Fibroblast of upper back skin (primary cell): ENCODE measurements at places on chromosomes 11 and 22.

- DNase-seq = no peak
Observed at GRCh38 chr11:9038541-9038940, 34.7 kb upstream of the NRIP3 start.

DNA sequence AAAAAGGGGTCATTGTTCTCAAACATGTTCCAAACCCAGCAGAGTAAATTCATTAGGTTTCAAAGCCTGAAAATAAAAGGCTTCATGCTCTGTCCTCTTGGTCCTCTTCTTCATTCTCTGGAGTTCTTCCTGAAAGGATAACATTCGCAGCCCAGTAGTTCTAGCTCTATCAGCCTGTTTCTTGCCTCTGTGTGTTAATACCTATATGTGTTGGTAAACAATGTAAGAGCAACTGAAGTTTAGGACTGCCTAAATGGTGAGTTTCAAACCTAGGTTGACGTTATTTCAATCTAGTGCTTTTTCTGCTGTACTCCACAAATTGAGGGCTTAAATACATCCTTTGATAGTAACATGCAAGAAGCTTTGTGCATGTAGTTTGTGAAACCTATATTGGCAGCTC, 9.4 kb downstream of the AASDHPPT start:
- no peak for DNase-seq

- no peak for DNase-seq
Observed at GRCh38 chr22:46443850-46444389, 93.5 kb downstream of the CELSR1 start.

DNA sequence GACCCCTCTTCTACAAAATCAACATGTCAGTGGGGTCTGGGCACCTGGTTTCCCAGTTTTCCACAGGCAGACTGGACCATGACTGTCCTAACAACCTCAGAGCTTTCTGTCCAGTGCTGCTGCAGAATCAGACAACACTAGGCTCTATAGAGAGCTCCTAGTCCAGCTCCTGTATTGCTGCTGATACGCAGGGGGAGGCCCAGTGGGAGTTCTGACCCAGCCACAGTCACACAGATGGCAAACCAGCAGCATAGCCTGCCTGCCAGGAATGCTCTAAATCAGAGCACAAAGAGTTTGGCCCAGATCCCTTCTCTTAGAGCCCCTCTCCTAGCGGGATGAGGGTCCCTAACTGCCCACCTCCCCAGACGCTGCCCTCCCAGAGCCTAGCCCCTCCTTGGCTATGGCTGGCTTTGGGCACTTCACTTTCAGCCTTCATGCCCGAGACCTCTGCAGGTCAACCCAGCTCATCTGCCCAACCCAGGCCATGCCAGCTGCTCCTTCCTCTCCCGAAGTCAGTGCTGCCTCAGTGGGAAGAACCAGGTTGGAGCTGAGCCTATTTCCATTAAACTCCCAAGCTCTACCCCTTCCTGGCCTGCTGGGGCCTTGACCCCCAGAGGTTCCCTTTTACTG, 15.8 kb upstream of the SLCO2B1 start:
- DNase-seq = no peak

DNA sequence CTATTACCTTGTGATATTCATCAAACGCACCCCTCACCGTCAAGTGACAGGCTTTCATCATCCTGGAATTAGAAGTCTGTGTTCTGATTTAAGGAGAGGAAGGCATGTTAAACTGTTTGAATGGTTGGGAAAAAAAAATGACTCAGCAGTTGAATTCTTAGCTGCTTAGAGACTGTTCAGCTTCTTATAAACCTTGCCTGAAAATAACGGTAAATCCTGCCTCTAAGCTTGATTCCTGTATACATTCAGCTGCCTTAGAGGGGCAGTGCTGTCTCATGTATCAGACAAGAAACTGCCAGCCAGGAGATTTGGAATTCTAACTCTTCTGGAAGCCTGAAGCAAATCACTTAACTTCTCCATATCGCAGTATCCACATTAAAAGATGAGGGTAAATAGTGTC, 437.4 kb downstream of the JRKL start:
- peak; percentile 12 for DNase-seq

GRCh38 chr22:39452740-39453040, 4.1 kb upstream of the MGAT3 start:
- DNase-seq = no peak
